Right lung (tissue), 10 donors: ENCODE measurements at places on chromosomes 7 and 10. TPM values are rescaled to one million over a fixed set of nuclear protein-coding genes. Genes with fewer than 3 reads are reported as not detected.
A peak's percentile ranks its signal among the peaks of the same experiment; 100 is the strongest.

The C10orf105 gene
- polyA plus RNA-seq, result 0.51 TPM

The PRF1 gene
- 3.0 TPM for polyA plus RNA-seq

The RET gene
- 1.5 TPM for polyA plus RNA-seq

The HKDC1 gene
- polyA plus RNA-seq, result 3.6 TPM

- DNase-seq, result no peak
These were observed 14.2 kb upstream of the LIPN start for GRCh38 chr10:88745633-88746032.

- DNase-seq, result no peak
These were observed 4.2 kb downstream of the MNX1 start for GRCh38 chr7:157006205-157006747.

DNA sequence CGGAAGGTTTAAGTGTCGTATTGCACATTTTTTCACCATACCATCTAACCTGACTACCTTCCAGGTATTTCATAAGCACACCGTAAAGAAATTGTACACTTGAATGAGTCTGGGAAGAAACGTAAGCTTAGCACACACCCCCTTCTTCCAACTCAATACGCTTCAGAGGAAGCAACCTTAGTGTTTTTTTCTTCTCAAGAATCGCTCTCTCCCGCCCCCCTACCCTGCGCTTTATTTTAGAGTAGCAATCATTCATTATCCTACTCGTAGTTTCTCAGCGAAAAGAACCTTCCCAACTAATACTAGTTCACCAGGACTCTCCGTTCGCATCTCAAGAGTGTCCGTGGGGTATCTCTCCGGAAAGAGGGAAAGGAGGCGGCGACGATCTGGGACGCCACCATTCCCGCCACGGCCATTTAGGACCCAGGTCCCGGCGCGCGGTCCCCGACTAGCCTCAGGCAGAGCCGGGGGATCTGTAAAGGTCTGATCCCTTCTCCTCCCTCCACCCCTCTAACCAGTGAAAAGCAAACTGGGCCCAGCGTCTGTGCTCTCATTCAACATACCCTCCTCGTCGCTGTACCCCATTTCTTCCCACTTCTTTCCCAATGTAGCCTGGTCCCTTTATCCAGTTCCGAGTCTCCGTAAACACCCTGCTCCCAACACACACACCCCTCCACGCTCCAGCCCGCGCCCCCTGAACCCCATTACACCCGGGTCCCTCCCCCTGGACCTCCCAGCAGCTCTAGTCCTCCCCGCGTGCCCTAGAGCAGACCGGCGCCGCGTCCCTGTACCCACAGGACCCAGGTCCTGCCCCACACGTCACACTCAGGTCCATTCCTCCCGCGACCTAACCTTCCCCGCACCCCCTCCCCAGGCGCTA is 16.0 kb downstream of the MYOZ1 start:
- DNase-seq, result peak; percentile 58

GRCh38 chr10:131810036-131810804 is 90.6 kb upstream of the PPP2R2D start:
- DNase-seq, result no peak

DNA sequence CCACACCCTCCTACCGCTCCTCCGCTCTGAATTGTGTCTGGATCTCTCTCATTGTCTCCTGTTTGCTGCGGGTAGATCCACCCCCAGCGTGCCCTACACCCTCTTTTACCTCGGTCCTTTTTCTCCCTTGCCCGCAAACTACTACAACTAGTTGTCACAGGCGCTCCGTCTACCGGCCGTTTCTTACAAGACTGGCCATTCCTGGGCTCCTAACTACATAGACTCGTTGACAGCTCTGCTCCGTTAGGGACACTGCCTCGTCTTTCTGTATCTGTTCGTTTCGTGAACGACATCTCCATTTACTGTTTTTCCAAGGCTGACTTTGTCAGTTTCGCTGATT is 786 bp downstream of the TAF3 start:
- DNase-seq, result no peak

GRCh38 chr7:158695726-158696452 is 8.7 kb downstream of the NCAPG2 start:
- DNase-seq, result peak; percentile 61

DNA sequence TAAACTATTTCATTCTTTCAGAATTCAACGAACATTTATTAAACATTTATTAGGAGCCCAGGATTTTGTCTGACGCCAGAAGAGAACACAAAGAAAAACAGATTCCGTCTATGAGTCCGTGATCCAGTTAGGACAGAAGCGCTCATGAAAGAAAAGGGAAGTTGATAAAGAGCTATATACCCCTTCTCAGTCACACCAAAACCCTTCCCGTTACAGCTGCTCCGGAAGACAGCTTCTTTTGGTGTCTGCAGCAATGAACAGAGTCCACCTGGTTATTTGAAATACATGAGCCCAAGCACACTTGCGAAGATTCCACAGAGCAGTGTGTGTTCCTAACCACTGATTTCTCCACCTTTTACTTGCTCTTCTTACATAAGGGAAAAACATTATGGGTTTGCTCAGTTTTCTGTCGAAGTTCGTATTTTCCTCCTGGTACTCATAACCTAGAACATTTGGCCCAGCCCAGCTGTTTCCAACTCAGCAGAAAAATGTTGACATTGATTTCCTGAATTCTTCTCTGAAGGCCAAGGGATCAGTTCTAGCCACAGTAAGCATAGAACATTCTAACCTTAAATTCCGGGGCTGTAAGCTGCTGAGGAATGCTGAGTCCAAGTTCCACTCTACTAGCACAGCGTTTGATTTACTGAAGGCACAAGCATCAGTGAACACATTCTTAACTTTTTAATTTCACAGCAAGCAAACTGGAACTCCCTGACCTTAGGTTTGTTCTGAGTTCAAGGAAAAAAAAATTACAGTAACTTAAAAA is 206.5 kb downstream of the SORCS1 start:
- no peak for DNase-seq

GRCh38 chr7:40000734-40001315 is 50.8 kb downstream of the CDK13 start:
- no peak for DNase-seq

DNA sequence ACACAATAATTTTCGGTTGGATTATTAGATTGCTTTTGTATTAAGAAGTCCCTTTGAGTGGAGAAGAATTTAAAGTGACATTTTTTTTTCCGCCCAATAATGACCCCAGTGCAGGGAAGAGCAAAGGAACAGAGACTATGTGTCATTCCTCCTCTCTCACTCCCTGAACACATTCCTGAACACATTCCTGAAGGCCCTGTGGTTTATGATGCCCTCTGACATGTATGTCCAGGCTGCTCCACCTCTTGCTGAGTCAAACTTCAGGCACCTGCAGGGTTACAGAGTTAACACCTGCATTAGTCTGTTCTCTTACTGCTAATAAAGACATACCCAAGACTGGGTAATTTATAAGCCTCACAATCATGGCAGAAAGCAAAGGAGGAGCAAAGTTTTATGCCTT is 704.0 kb upstream of the LRRN3 start:
- DNase-seq, result no peak

GRCh38 chr7:2399848-2400587 is 3.4 kb upstream of the CHST12 start:
- peak; percentile 85 for DNase-seq

GRCh38 chr10:63261496-63261895 is 128.4 kb downstream of the NRBF2 start:
- DNase-seq, result no peak

DNA sequence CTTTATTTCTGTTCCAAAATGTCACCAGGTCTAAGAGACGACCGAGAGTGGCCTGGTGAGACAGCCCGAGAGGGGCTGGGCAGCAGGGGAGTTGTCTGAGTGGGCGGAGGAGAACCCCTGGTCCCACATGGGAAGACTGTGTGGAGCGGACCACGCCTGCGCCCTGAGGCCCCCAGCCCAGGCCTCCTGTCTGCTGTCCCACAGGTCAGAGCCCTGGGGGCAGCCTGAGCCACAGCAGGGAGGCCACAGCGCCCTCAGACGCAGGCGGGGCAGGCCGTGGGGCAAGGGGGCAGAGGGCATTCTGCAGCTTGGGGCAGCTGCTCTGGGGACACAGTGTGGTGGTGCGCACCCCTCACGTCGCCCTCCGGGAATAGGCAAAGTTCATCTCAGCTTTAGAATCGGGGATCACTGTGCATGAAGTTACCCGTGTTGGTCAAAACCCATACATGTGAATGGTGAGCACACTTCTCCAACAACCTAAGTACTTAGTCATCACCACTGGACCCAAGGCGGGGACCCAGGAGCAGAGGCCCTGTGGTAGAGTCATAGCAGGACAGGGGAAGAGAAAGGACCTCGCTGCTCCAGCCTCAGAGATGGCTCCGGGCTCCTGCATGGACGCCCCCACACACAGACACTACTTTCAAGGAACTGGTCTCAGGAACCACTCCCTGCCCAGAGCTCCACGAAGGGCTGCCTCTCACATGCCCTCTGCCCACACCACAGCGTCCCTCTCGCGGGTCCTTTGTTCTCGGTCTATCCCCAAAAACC is 214.7 kb downstream of the ELFN1 start:
- DNase-seq, result no peak

- DNase-seq, result no peak
These were observed 26.9 kb upstream of the SDK1 start for GRCh38 chr7:3274131-3274530.

DNA sequence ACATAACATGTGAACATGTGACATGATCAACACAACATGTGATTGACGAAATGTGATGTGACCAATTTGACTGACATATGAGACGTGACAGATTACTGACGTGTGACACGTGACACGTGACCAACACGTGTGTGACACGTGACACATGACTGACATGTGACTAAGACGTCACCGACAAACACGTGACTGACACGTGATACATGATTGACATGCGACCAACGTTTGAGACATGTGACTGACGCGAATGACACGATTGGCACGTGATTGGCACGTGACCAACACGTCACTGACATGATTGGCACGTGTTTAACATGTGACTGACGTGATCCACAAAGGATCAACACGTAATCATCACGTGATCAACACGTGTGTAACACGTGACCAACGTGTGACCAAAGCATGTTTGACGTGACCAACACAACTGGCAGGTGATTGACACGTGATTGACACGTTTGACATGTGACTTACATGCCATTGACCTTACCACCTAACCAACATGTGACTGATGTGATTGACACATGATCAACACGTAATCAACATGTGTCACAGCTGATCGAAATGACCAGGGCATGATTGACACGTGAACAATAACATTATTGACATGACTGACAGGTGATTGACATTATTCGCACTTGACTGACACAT is 23.7 kb downstream of the CRPPA start:
- no peak for DNase-seq

- DNase-seq, result peak; percentile 27
These were observed 112.1 kb downstream of the VPS41 start for GRCh38 chr7:38796626-38797501.
